ENCODE measurements at places on chromosomes 5 and 9. TPM values are rescaled to one million over a fixed set of nuclear protein-coding genes. Genes with fewer than 3 reads are reported as not detected.

The CCNJL gene
- 0.78 TPM for total RNA-seq

The FRRS1L gene
- total RNA-seq, result 82.2 TPM

The FCN2 gene
- total RNA-seq, result not detected

The SAP30L gene
- total RNA-seq, result 25.4 TPM

The CTXN3 gene
- total RNA-seq, result 1.1 TPM

Data from occipital lobe (tissue), 3 donors.